ENCODE measurements at places on chromosomes 13 and 19.

DNA sequence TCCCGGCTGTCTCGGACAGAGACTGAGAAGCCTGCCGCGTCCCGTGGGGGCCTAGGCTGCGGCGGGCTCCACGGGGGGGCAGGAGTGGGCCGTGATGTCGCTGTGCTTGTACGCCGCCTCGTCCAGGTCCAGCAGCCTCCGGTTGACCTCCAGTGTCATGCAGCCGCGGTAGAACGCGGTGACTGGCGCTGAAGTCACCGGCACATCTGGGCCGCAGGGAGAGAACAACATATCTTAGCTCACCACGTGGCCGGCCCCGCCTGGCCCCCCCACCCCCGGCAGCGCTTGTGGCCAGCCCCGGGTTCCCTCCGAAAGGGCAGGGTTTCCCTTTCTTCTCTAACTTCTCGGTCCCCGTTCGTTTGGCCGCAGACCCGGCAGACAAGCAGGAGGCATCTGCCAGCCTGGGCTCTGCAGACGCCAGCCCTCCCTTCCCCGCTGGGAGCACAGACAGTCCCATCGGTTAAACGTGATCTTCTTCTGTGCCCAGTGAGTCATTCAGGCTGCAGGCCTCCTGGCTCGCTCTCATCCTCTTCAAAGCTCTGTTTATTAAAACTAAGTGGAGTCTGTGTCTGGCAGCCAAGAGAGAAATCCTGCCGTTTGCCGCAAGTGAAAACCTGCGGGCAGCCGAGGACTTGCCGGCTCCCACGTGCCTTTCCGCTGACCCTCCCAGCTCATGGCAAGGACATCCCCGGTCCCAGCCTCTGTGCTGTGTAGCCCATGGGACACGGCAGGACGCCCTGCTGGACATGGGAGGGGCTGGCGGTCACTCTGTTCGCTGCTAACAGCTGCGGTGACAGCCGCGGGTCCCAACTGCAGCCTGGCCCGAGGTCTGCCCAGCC is 42.8 kb downstream of the GAS6 start:
- DNase-seq = peak; percentile 99

DNA sequence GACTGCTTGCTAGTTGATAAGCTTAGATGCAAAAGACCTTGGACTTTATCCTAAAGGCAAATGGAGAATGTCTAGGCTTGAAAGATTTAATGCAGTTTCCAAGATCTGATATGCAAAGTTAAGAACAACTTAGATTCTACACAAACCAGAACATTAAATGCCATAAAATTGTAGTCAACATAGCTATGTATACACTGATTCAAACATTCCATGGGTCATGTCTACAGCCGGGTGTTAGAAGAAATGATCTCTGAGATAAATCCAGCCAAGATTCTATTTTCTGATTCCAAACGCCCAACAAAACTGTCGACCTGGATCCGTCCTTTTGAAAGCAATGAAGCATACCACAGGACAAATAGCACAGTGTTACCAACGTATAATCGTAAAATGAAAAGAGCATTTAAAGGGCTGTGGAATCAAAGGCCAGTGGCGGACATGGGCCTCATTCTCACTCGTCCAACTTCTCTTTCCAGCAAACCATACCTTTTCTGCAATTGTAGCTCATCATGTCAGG is 52.7 kb downstream of the KCTD12 start:
- no peak for DNase-seq

GRCh38 chr19:35790981-35791813 is 15.8 kb downstream of the ARHGAP33 start:
- no peak for DNase-seq

DNA sequence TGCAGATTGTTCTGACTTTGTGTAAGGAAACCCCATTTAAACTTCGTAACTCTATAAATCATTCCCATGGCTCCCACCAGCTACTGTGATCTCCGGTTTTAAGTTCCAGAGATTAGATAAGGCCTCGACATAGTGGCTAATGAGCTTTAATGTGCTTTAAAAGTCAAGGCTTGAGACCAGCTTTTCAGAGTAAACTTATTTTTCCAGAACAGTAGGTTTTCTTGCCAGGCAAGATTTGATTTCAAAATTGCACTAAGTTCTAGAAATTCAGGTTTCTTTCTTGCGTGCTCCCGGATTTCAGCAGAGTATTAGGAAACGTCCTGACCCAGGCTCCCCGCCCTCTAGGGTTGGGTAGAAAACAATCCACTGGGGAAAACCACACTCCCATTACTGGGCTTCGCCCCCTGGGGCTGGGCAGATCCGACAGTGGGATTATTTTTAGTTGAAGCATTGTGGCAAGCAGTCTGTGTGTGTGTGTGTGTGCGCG is 43.3 kb downstream of the CRYL1 start:
- DNase-seq = no peak

DNA sequence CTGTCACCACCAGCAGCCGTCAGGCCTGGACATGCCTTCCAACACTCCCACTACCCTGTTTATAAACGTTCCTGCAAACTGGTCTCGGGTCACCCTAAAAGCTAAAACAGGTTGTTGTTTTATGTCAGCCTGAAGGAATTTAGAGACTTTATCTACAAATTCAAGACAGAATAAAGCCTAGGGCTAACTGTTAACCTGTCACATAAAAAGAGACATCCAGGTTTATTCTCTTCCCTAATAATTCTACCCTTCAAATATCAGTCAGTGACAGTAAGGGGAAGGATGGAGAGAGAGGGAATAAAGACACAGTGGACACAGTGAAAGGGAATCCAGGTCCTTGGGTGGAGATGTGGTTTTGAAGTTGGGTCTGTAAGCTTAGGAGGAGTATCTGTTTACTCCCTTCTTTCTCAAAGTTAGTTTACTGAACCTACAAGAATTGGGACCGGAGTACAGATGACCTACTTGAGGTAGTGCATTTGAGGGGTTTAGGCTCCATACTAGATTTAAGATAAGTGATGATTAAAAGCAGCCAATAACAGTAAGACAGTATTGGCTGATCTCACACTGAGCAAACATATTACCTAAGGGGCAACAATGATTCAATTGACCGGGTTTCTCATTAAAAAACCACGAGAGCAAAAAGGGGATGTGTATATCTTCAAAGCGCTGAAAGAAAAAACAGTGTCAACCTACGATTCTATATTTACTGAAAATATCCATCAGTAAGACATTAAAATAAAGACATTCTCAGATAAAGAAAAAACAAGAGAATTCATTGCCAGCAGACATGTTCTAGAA is 142.7 kb downstream of the USP12 start:
- DNase-seq = no peak

DNA sequence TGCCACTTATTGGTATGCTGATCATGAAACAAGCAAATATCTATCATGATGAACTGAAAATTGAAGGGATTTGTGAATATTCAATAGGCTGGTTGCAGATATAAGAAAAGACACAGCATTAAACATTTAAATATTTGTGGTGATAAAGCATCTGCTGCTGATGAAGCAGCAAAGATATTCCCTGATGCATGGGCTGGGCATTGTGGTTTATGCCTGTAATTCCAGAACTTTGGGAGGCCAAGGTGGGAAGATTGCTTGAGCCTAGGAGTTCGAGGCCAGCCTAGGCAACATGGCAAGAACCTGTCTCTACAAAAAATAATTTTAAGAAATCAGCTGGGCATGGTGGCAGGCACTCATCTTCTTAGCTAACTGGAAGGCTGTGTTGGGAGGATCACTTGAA is 54.5 kb downstream of the GPR180 start:
- no peak for DNase-seq

DNA sequence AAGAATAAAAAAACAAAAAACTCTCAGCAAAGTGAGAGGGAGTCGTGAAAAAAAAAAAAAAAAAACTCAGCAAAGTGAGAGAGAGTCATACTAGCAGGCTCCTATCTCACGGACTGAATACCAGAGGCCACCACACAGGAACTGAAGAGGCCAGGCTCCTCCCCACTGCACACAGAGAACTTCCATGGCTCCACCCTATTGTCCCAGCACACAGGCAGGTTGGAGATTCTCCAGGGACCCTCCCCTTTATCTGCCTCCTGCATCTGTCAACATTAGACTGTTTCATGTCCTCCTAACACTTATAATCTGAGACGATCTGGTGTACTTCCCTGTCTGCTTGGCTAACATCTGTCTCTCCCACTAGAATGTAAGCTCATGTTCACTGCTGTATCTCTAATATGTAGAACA is 37.0 kb upstream of the FARP1 start:
- DNase-seq = no peak

- DNase-seq = no peak
Observed at GRCh38 chr19:14606627-14607026, 23.7 kb downstream of the CLEC17A start.

- no peak for DNase-seq
Observed at GRCh38 chr19:676007-676338, 219 bp upstream of the FSTL3 start.

Measured in HCEC 1CT (cell line).